Naive thymus-derived CD8-positive, alpha-beta T cell (primary cell): ENCODE measurements at places on chromosomes 1 and 21. TPM values are rescaled to one million over a fixed set of nuclear protein-coding genes. Genes with fewer than 3 reads are reported as not detected.

DNA sequence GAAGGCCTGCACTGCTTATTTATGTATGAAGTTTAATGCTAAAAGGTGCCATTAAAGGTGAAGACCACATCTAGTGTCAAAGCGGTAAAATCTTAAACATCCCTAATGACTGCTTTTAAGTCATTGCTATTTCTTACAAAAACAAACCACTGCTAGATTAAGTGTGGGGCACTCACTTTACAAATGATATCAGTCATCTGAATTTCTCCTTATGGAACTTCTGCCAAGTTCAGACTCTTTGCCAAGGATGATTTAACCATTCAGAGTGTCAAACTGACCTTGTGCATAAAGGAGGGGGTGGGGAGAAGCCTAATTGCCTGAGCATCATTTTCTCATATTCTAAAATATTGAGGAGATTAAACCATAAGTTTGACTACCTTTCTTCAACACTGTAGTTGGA is 271.5 kb downstream of the TGFB2 start:
- H3K4me3 ChIP-seq, result no peak overlapping the region
- DNase-seq, result no peak
- no peaks in the 10 kb centered on the region for H3K36me3 ChIP-seq

- H3K36me3 ChIP-seq, result no peaks in the 10 kb centered on the region
- H3K4me3 ChIP-seq, result no peak overlapping the region
- no peaks in the 10 kb centered on the region for H3K27me3 ChIP-seq
- DNase-seq, result no peak
- H3K4me1 ChIP-seq, result peaks cover 22% of the 10 kb centered on the region
Observed at GRCh38 chr1:173424143-173424542, 53.0 kb upstream of the PRDX6 start.

- DNase-seq, result no peak
- no peaks in the 10 kb centered on the region for H3K36me3 ChIP-seq
- peaks cover 13% of the 10 kb centered on the region for H3K4me1 ChIP-seq
- no peak overlapping the region for H3K4me3 ChIP-seq
Observed at GRCh38 chr1:203130358-203130985, 2.9 kb downstream of the ADORA1 start.

CHAF1B gene
- 2.6 TPM for total RNA-seq

ZNF697 gene
- 0.08 TPM for total RNA-seq

CGN gene
- total RNA-seq, result 2.6 TPM

GRCh38 chr1:164311377-164311776 is 247.6 kb upstream of the PBX1 start:
- H3K36me3 ChIP-seq, result no peaks in the 10 kb centered on the region
- no peaks in the 10 kb centered on the region for H3K27me3 ChIP-seq
- H3K4me1 ChIP-seq, result no peaks in the 10 kb centered on the region
- H3K27ac ChIP-seq, result no peak overlapping the region
- H3K4me3 ChIP-seq, result no peak overlapping the region
- DNase-seq, result no peak

S100A2 gene
- not detected for total RNA-seq

- peaks cover 8% of the 10 kb centered on the region for H3K27me3 ChIP-seq
- no peak overlapping the region for H3K27ac ChIP-seq
- no peak for DNase-seq
- H3K36me3 ChIP-seq, result no peaks in the 10 kb centered on the region
- H3K4me3 ChIP-seq, result no peak overlapping the region
Observed at GRCh38 chr1:239952348-239953308, 139.1 kb upstream of the FMN2 start.

- H3K36me3 ChIP-seq, result no peaks in the 10 kb centered on the region
- no peaks in the 10 kb centered on the region for H3K4me1 ChIP-seq
- peaks cover 8% of the 10 kb centered on the region for H3K27me3 ChIP-seq
- H3K27ac ChIP-seq, result no peak overlapping the region
- no peak overlapping the region for H3K4me3 ChIP-seq
- DNase-seq, result no peak
Observed at GRCh38 chr1:86435327-86435726, 11.4 kb downstream of the CLCA2 start.

DNA sequence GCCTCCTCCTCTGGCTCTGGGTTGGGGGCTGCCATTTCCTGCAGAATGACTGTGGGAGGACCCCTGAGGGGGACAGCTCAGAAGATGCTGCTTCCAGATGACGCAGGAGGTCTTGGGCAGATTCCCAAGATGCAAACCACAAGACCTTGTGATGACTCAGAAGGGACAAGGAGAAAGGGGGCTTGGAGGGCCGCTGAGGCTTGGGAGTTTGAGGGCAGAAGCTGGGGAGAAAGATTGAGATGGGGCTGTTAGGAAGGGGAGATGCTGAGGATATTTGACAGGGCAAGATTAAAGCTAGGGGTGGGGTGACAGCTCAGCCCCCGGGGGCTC is 7.5 kb downstream of the PTPRU start:
- H3K27me3 ChIP-seq, result peaks cover 36% of the 10 kb centered on the region
- DNase-seq, result no peak
- H3K4me1 ChIP-seq, result peaks cover 1% of the 10 kb centered on the region
- H3K27ac ChIP-seq, result no peak overlapping the region
- no peak overlapping the region for H3K4me3 ChIP-seq

TINAGL1 gene
- not detected for total RNA-seq

- DNase-seq, result no peak
- H3K36me3 ChIP-seq, result no peaks in the 10 kb centered on the region
- H3K27ac ChIP-seq, result peak overlapping the region; percentile 58
- H3K4me3 ChIP-seq, result no peak overlapping the region
Observed at GRCh38 chr1:91835087-91835521, 50.8 kb downstream of the TGFBR3 start.

DNA sequence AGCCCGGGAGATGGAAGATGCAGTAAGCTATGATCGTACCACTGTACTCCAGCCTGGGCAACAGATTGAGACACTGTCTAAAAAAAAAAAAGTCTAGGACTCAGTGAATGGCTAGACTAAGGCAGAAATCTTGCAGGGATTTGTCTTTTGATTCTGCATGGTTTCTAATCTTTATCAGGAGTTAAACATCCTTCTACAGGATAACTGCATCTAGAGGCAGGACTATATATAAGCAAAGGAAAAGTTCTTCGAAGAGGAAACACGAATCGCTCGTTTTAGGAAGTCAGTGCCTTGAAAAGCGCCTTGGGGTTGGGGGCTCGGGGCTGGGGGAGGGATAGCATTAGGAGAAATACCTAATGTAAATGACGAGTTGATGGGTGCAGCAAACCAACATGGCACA is 602 bp upstream of the UFC1 start:
- no peaks in the 10 kb centered on the region for H3K27me3 ChIP-seq
- H3K36me3 ChIP-seq, result peaks cover 6% of the 10 kb centered on the region
- DNase-seq, result no peak
- peaks cover 12% of the 10 kb centered on the region for H3K4me1 ChIP-seq
- peak overlapping the region; percentile 100 for H3K27ac ChIP-seq

OR2G6 gene
- not detected for total RNA-seq

DNA sequence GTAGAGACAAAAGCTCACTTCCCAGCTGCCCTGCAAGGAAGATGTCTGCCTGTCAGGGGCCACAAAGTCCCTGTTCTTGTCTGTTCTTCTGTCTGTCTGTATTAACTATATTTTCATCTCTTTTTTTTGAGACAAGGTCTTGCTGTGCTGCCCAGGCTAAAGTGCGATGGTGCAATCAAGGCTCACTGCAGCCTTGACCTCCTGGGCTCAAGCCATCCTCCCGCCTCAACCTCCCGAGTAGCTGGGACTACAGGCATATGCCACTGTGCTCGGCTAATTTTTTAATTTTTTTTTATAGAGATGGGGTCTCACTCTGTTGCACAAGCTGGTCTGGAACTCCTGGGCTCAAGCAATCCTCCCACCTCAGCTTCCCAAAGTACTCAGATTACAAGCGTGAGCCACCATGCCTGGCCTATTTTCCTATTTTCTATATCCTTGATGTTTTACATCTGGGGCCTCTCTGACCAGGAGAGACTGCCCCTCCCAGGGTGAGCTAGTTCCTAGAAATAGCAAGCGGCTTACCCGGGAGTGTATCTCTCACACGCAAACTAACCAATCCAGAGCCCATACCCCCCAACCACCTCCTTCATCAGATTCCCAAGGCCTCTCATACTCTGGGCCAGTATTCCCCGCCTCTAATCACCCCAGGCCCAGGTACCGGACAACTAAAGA is 5.4 kb upstream of the KLHDC7A start:
- no peaks in the 10 kb centered on the region for H3K36me3 ChIP-seq
- H3K27ac ChIP-seq, result no peak overlapping the region
- DNase-seq, result no peak
- no peak overlapping the region for H3K4me3 ChIP-seq

DNA sequence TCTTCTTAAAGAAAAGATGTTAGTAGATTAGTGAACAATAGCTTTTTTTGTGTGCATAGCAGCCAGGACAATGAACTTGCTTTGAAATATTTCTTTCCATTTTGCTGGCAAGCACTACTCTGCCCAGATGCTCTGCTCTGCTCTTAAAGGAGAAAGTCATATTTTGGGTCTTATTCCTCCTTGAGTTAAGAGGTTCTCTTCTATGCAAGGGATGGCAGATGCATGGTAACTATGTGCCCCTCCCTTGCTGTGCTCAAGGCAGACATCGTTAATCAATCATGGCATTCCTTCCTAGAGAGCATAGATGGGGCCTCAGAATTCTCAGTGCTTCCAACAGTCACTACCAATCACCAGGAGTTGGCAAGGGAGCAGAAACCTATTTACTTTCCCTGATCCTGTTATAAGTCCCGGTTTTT is 27.6 kb downstream of the NIPAL3 start:
- H3K4me1 ChIP-seq, result peaks cover 30% of the 10 kb centered on the region
- peak overlapping the region; percentile 71 for H3K27ac ChIP-seq
- H3K27me3 ChIP-seq, result no peaks in the 10 kb centered on the region
- no peak overlapping the region for H3K4me3 ChIP-seq

DNA sequence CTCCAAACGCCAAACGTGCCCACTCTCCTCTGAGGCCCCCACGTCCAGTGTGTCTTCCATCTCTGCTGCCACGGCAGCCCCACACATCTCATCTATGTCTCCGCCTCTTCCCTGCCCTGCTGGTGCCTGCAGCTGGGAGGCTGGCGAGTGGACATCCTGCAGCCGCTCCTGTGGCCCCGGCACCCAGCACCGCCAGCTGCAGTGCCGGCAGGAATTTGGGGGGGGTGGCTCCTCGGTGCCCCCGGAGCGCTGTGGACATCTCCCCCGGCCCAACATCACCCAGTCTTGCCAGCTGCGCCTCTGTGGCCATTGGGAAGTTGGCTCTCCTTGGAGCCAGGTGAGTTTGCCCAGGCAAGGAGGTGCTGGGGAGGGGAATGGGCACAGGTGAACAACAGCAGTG is 8.6 kb downstream of the ADAMTSL4 start:
- no peaks in the 10 kb centered on the region for H3K36me3 ChIP-seq
- no peak overlapping the region for H3K4me3 ChIP-seq
- no peaks in the 10 kb centered on the region for H3K27me3 ChIP-seq
- peak; percentile 59 for DNase-seq

CALML6 gene
- 1.6 TPM for total RNA-seq

DNA sequence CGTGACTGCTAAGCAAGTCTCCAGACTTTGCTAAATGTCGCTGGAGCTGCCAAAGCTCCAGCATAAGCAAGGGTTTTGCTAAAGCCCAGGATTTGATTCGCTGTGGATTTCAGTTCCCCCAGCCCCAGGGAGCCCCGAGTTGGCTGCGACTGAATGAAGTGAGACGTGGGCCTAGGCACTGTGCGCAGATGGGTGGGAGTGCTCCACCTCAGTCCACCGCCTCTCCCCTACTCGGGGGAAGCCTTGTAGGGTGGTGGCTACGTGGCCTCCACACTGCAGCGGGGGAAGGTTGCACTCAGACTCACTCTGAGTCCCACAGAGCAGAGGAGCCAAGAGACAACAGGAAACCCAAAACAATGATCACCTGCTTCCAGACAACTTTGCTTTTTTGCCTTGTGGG is 397.8 kb upstream of the VAMP3 start:
- no peaks in the 10 kb centered on the region for H3K36me3 ChIP-seq
- no peak for DNase-seq
- H3K4me3 ChIP-seq, result no peak overlapping the region
- no peaks in the 10 kb centered on the region for H3K4me1 ChIP-seq
- H3K27me3 ChIP-seq, result peaks cover 9% of the 10 kb centered on the region

GRCh38 chr1:91591175-91591974 is 90.7 kb downstream of the CDC7 start:
- H3K4me3 ChIP-seq, result peak overlapping the region; percentile 62
- no peak for DNase-seq
- H3K27me3 ChIP-seq, result no peaks in the 10 kb centered on the region
- peaks cover 18% of the 10 kb centered on the region for H3K4me1 ChIP-seq
- no peaks in the 10 kb centered on the region for H3K36me3 ChIP-seq

NID1 gene
- total RNA-seq, result not detected

- H3K36me3 ChIP-seq, result peaks cover 22% of the 10 kb centered on the region
- H3K4me3 ChIP-seq, result no peak overlapping the region
- H3K27ac ChIP-seq, result peak overlapping the region; percentile 66
- peaks cover 56% of the 10 kb centered on the region for H3K4me1 ChIP-seq
- DNase-seq, result no peak
- H3K27me3 ChIP-seq, result no peaks in the 10 kb centered on the region
Observed at GRCh38 chr1:100972185-100972584, 53.4 kb downstream of the DPH5 start.

DNA sequence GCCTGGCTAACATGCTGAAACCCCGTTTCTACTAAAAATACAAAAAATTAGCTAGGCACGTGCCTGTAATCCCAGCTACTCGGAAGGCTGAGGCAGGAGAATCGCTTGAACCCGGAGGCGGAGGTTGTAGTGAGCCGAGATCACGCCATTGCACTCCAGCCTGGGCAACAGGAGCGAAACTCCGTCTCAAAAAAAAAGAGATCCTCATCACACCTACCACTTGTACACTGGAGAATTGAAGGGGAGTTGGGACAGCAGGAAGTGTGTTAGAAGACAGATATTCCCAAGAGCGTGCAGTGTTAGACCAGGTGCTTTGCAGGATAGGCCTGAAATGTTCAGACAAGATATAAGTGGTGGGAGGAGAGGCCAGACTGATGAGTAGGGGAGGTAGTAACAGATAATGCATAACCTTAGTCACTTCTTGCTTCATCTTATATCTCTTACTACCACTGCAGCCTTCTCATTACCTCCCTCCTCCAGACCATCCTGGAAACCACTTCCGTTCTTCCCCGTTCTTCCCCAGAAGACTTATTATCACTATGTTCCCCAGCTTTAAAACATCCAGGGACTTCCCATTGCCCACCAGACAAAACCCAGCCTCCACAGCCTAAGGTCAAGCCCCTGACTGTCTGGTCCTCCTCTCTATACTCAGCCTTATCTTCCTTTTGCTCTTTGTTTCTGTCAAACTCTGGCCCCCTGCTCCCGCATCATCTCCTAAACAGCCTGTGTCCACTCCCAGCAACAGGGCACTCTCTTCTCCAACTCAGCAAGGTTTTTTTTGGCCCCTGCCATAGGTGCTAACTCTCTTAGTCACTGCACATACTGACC is 21.3 kb downstream of the FAM20B start:
- H3K27me3 ChIP-seq, result no peaks in the 10 kb centered on the region
- peaks cover 40% of the 10 kb centered on the region for H3K36me3 ChIP-seq
- no peak overlapping the region for H3K27ac ChIP-seq
- peaks cover 9% of the 10 kb centered on the region for H3K4me1 ChIP-seq

PSMA5 gene
- 71.1 TPM for total RNA-seq
